ENCODE measurements at places on chromosomes 13 and 19.

DNA sequence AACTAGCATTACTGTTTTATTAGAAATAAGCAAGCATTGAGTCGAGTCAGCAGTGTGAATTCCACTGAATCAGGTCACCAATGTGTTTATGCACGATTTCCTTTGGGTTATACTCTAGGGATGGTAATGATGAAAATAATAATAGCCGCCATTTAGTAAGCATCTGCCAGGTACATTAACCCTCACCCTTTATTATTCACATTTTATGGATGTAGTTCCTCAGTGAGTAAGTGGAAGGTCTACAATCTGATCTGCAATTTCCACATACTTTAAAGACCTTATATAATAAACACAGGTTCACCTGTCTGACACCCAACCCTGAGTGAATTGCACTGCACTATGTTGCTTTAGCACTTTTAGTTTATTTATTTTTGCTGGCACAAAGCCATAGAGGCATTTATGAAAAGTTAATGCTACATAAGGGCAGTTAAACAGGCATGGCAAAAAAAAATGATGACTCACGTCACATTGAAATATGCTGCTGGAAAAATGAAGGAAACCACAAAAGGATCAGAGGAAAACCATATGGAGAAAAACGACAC is 122.4 kb downstream of the TRPC4 start:
- DNase-seq: no peak

GRCh38 chr19:31970027-31970461 is 375.4 kb upstream of the ZNF507 start:
- DNase-seq: no peak

GRCh38 chr13:52446265-52446664 is 4.2 kb downstream of the VPS36 start:
- no peak for DNase-seq

DNA sequence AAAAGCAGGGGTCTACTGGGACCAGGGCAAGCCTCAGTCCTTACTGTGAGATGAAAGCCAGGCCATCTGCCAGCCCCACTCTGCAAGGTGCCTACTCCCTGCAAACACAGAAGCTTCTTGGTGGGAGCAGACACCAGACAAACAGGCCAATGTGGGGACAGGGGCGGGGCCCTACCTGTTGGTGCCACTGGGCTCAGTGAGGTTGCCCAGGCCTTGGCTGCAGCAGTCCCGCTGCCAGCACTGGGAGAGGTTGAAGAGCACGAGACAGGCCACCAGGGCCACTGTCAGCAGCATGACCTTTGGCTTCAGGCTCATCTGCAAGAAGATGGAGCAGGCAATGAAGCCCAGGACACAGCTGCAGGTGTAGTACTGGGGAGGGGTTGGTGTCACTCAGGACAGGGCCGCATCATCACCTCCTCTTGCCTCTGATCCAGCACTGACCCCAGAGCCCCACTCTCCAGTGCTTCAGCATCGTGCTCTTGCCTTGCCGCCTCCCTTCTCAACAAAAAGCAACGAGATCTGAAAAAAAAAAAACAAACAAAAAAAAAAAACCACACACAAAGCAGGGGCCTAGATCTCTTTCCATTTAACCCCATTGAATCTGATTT is 72.6 kb downstream of the NBEA start:
- DNase-seq: no peak

GRCh38 chr19:10583036-10583776 is 3.9 kb downstream of the AP1M2 start:
- no peak for DNase-seq

DNA sequence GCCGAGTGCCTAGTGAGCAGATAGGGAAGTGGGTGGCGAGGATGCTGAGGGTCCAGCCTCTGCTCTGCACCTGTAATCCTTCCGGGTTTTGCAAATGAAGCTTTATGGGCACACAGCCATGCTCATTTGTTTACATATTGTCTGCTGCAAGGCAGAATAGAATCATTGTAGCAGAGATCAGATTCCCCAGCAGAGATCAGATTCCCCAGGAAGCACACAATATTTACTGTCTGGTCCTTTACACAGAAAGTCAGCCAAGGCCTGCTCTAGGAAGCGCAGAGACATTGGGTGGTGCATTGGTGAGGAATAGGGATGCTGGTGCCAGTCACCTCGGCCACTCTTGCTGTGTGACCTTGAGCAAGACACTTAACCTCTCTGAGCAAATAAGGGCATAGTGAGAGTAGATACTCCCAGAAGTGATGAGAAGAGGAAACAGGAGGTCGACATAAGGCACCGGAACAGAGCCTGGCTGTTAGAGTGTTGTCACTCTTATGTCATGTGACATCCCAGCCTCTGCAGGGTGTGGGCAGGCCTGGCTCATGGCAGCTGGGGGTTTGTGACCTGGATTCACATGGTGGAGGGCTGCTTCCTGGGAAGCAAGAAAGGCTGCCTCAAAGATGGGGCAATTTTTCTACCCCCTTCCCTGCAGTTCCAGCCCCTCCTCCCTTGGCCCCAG is 25.6 kb downstream of the CARM1 start:
- no peak for DNase-seq

DNA sequence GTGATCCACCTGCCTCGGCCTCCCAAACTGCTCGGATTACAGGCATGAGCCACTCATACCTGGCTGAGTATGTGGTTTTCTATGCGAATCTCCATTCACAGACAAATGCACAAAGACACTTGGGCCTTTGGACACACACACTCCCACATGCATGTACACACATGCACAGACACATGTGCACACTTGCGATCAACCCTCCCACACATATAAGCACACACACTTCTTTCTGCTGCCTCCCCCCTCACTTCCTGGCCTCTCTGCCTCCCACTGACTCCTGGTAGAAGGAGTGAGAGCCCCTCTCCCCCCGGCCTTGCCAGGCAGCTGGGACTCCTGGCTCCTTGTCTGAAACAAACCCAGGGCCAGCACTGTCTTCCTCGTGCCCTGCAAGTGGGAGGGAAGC is 29.3 kb upstream of the PLEKHF1 start:
- DNase-seq: no peak

- no peak for DNase-seq
Measured at GRCh38 chr19:1533510-1534150, 9.8 kb downstream of the PLK5 start.

DNA sequence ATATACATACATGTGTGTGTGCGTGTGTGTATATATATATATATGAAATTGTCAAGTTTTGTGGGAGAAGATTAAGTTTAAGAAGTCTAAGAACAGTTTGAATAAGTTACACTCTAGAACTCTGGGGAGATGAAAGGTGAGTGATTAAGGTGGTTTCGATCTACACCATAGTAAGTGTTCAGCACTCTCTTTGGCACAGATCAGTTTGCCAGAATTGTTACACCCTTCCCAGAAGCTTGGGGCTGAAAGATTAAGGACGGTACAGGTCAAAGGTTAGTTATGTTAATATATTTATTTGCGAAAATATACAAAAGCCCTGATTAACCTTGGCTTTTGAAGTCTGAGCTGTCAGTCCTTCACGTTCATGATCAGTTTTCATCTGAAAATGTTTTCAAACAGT is 309.1 kb downstream of the KLF5 start:
- DNase-seq: no peak

DNA sequence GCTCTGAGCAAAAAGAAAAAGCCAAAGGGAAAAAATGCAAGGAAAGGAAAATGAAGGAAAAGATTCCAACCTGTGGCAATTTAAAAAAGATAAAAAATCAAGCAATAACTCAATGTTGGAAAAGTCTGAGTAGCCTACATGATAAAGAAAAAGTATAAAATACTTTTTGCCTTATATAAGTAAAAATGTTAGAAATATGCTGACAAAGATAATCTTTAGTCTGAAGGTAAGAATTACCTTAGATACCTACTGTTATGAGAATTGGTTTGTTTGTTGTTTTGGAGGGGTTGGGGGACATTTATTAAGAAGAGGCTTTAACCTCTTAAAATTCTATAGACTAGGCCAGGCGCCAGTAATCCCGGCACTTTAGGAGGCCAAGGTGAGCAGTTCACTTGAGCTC is 29.7 kb upstream of the CPB2 start:
- DNase-seq: no peak

DNA sequence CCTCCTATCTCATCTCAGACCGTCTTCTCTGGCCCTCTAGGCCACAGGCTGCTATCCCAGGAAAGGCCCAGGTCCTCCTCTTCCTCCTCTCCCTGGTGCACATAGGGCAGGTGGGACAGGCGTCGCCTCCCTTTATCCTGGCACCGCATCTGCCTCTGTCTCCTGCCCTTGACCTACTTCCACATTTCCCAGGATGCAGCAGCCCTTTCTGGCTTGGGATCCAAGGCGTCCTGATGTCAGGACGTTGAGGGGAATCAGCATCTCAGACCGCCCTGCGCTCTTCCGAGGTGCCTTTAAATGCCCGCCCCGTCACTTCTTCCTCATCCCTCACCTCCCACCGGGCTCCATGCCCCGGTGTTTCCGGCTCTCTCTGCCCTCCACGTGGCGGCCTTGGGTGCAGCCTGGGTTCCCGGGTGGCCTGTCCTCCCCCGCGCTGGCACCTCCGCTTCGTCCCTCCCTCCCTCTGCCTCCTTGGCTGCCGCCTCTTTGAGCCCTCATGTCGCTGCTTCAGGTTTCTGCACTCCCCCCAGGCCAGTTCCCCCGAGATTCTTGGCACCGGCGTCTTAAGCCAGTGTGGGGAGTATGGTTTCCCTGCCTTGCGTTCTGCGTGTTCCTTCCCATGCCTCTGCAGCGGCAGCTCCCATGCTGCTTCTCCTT is 66.3 kb downstream of the KDM4B start:
- no peak for DNase-seq

GRCh38 chr13:79658333-79658975 is 177.5 kb downstream of the NDFIP2 start:
- no peak for DNase-seq

DNA sequence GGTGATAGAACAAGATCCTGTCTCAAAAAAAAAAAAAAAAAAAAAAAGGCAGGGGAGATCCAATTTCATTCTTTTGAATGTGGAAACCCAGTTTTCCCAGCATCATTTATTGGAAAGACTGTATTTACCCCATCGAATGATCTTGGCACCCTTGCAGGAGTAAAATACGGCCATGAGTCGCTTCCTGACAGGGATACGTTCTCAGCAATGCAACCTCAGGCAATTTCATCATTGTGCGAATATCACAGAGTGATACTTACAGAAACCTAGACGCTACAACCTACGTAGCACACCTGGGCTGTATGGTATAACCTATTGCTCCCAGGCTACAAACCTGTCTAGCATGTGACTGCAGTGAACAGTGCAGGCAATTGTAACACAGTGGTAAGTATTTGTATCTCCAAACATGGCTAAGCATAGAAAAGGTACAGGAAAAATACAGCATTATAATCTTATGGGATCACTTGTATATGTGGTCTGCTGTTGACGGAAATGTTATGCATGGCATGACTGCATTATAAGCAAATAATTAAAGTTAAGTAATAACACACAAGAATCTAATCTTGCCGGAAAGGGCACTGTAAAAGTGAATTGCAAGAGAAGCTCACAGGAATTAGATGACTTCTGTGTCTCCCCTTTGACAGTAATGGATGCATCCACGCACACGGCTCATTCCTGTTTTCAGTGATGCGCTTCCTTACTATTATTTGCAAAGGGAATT is 24.1 kb downstream of the RFX2 start:
- DNase-seq: no peak

- no peak for DNase-seq
Measured at GRCh38 chr19:803099-803561, 5.9 kb downstream of the PTBP1 start.

DNA sequence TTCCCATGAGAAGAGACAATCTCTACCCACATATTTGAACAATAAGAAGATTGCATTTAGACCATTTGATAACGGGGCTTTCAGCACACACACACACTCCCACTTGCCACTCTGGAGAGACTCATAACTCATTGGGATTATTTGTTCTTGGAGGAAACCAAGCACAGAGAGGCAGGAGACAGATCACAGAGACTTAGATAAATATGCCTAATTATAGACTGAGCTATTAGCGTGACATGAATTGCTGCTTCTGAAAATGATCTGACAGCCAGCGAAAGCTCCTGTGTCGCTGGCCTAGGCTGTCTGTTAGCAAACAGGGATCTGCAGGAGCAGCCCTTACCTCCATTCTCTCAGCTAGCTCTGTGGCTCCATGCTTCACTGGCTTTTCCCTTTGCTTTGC is 111.4 kb downstream of the CCNA1 start:
- no peak for DNase-seq

- no peak for DNase-seq
Measured at GRCh38 chr19:4067396-4068046, 822 bp upstream of the ZBTB7A start.

GRCh38 chr13:23618341-23618740 is 48.1 kb downstream of the TNFRSF19 start:
- no peak for DNase-seq

GRCh38 chr13:46753917-46754316 is 43.0 kb downstream of the ESD start:
- DNase-seq: no peak

GRCh38 chr13:31051999-31052398 is 109.7 kb downstream of the HSPH1 start:
- no peak for DNase-seq

DNA sequence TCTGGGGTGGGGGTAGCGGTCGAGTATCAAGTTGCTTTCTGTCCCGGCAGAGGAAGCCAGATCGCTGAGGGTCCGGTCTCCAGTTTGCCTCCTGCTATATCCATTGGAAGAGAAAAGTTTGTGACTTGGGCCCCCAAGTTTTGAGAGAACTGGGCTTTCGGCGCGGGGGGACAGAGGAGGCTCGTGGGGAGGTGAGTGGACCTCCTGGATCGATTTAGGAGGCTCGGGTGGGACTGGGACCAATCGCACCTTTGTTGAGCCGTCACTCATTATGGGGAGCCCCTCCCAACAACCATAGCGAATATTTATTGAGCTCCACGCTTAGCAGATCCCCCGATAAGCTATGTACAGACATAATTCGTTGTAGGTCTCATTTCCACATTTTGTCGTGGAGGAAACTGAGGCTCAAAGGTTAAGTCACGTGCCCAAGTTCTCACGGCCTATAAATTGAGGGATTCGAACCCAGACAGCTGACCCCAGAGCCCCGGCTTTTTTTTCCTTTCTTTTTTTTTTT is 909 bp downstream of the RFXANK start:
- DNase-seq: no peak

GRCh38 chr19:21593934-21594820 is 88.8 kb downstream of the ZNF429 start:
- DNase-seq: no peak

- peak; percentile 52 for DNase-seq
Measured at GRCh38 chr13:21395953-21396352, 63.1 kb downstream of the ZDHHC20 start.

DNA sequence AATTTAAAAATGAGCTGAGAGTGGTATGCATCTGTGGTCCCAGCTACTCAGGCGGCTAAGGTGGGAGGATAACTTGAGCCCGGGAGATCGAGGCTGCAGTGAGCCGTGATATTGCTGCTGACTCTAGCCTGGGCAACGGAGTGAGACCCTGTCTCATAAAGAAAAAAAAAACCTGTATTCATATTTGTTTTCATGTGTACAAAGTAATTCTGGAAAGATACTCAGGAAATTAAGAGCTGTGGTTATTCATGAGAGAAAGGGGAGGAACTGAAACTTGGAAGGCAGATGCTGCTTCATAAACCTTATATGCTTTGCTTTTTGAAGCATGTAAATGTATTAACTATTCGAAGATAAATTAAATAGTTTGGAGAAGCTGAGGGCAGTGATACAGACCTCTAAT is 8.8 kb upstream of the RLN3 start:
- no peak for DNase-seq
